ENCODE measurements at places on chromosomes 16 and 17.

DNA sequence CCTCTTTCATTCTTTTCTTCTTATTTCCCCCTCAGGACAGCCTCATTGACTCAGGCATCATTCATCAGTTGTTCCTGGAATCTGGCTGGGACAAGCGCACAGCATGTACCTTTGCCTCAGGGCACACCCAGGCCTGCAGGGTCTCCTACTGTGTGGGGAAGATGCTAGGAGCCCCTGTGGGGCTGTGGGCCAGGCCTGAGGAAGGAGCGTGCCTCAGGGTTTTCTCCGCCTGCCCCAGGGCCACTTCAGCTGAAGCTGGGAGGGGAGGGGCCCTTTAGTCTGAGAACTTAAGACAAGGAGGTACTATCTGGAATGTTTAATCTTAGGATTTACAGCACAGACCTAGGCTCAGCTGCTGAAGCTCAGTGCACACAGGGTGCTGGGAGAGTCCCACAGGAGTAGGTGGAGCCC lies 7.9 kb downstream of the ELMO3 start:
- no peak for DNase-seq

- no peak for DNase-seq
Observed at GRCh38 chr17:75111777-75112335, 2.1 kb downstream of the ARMC7 start.

GRCh38 chr17:19335951-19336631 lies 26.4 kb downstream of the B9D1 start:
- no peak for DNase-seq

GRCh38 chr16:80079072-80079471 lies 461.7 kb upstream of the DYNLRB2 start:
- DNase-seq, result no peak

GRCh38 chr17:3944485-3945388 lies 19.5 kb downstream of the ATP2A3 start:
- DNase-seq, result peak; percentile 97

DNA sequence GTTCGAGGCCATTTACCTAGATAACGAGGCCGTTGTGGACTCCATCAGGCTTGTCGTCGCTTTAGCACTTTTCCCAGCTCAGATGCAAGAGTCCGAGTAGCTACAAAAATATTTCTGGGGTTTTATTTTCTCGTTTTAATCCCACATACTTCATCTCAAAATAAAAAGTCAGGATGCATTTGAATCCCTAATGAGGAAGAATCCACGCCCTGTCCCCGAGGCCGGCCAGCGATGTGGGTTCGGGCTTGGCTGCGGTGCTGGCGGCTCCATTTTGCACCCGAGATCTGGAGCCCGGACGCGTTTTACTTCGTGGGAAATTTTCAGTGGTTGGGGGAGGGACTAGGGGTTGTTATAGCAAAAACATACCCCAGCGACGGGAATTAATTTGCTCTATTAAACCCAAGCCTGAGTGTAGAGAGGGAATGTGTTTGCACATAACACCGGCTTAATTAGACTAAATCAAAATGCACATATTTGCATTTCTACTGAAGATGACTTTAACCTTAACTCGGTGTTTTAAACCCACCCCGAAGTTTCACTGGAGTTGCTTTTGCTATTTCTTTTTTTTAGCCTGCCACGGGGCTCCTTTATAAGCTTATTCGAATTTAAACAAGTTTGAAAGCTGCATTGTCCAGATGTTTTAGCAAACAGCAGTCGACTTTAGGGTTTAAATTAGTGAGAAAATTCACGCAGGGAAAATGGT lies 4.8 kb downstream of the IRX5 start:
- no peak for DNase-seq

DNA sequence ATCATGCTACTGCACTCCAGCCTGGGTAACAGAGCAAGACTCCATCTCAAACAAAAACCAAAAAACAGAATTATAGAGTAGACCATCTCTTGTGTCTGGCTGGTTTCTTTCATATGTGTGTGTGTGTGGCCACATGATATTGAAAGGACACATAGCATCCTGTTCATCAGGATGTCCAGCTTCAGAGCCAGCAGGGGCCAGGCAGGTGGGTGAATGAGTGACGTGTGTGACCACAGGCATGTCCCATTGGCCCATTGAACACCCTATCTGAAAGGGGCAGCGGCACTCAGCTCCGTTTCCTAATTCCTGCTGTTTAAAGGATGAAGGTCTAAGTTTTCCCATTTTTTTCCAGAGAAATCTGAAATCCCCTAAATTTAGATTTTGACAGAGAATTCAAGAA lies 174.2 kb downstream of the PRKCB start:
- DNase-seq, result no peak

DNA sequence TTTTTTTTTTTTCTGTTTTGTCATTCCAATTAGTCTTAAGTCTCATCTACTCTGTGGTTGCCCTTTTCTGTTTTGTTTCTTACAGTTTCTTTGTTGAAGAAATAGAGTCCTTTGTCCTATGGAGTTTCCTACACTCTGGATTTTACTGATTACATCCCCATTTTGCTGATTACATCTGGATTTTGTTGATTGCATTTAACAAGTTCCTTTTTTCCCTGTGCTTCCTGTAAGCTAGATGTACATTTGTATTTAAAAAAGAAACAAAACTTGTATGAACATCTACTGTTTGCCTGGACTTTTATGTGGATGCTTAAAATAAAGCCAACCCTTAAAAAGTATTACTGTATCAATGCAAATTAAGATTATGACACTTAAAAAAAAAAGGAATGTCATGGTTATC lies 147.6 kb downstream of the CHD9 start:
- DNase-seq, result no peak

DNA sequence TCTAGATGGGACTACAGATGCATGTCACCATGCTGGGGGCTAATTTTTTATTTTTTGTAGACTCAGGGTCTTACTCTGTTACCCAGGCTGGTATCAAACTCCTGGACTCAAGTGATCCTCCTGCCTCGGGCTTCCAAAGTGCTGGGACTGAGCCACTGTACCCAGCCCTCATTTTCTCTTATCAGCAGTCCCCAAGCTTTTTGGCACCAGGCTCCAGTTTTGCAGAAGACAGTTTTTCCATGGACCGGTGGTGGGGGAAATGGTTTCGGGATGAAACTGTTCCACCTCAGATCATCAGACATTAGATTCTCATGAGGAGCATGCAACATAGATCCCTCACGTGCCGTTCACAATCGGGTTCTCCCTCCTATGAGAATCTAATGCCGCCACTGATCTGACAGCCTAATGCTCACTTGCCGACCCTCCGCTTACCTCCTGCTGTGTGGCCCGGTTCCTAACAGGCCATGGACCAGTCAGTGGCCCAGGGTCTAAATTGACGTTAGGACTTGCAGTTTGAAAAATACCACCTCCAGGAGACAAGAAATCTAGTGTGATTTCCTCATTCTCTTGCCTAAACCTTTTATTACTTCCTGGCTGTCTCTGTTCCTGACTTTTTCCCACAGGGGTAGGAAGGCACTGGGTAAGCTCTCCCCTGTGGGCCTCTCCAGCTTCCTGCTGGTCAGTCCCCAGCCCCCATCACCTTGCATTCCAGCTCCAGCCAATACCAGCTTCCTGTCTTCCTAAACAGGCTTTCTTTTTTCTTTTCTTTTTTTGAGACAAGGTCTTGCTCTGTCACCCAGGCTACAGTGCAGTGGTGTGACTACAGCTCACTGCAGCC lies 9.3 kb upstream of the CNP start:
- no peak for DNase-seq

DNA sequence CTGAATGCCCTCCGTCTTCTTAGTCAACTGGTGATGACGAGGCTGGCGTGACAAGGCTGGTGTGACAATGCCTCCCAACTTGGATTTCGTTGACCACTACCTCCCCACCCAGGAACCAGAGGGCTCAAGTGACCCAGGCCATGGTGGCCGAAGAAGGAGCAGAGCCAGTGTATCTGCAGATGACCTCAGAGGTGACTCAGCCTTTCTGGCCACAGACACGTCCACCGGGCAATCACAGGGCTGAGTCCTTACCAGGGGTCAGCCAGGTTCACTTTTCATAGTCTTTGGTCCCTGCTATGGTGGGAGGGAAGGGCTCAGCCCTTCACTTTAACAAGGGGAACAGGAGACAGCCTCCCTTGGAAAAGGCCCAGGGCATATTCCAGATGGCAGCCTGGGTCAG lies 116.3 kb downstream of the MAF start:
- no peak for DNase-seq

DNA sequence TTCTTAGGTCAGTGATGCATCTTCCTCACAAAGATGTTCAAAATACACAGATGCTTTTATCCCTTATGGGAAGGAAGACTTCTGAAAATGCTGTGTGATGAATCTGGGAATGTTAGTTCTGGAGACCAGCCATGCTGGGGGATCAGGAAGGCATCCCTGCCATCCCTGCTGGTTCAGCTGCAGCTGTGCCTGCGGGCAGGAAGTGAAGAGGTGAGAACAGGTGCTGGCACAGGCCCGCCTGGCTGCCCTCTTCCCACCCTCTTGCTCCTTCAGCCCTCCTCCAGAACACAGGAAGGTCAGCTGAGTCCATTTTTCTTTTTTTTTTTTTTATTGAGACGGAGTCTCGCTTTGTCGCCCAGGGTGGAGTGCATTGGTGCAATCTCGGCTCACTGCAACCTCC lies 15.2 kb downstream of the RAB11FIP3 start:
- no peak for DNase-seq

GRCh38 chr16:62676306-62676705 lies 640.1 kb upstream of the CDH8 start:
- no peak for DNase-seq

GRCh38 chr17:34241062-34241461 lies 14.0 kb upstream of the CCL2 start:
- no peak for DNase-seq

- no peak for DNase-seq
Observed at GRCh38 chr16:27746076-27746855, 196.3 kb downstream of the KATNIP start.

DNA sequence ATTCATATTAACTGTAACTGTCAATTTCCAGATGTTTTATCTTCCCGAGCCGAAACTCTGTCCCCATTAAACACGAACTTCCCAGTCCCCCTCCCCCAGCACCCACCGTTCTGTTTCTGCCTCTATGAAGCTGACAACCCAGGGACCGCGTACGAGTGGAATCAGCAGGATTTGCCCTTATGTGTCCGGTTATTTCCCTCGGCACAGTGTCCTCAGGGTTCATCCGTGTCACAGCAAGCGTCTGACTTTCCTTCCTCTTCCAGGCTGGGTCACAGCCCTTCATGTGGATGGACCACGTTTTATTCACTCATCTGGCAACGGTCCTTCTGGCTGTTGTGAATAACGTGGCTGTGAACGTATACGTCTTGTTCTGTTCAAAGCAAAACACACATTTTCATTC lies 31.3 kb downstream of the METRNL start:
- DNase-seq, result no peak

DNA sequence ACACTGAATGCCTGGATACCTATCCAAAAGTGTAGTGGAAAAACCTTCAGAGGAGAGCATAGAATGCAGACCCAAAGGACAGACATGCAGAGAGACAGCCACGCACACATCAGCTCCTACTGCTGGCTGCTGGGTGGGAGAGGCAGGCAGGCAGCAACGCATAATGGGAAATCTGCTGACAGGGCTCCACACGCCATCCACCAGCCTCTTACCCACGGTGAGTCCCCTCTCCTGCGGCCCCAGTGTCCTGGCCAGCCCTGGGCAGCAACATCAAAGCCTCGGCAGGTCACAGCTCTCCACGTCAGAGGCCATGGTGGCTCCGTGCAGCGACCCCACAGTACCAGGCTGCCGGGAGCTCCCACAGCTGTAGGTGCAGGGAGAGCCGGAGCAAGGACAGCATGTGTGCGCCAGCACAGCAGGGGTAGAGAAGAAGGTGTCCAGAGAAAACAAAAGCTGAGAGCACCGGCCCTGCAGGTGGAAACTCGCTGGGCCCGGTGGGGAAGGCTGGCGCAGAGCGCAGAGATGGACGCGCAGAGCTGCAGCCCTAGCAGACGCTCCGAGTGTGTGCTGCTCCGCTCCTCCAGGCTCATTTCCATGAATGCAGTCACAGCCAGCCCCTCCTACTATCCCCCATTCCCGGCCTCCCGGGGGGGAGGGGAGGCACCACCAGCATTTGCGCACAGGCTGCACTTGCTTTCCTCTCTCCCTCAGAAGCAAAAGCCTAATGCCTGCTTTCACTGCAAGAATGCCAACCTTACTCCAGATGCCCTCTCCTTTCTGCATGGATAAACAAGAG lies 58.9 kb downstream of the CYTH1 start:
- peak; percentile 90 for DNase-seq

GRCh38 chr17:64632194-64632593 lies 29.9 kb downstream of the SMURF2 start:
- DNase-seq, result no peak

- DNase-seq, result no peak
Observed at GRCh38 chr17:42740699-42741098, 4.1 kb downstream of the EZH1 start.

GRCh38 chr17:49258394-49258793 lies 27.8 kb upstream of the PHOSPHO1 start:
- DNase-seq, result no peak

GRCh38 chr17:13806092-13806491 lies 204.4 kb upstream of the HS3ST3A1 start:
- no peak for DNase-seq

- peak; percentile 74 for DNase-seq
Observed at GRCh38 chr16:53509906-53510703, 7.1 kb upstream of the AKTIP start.

DNA sequence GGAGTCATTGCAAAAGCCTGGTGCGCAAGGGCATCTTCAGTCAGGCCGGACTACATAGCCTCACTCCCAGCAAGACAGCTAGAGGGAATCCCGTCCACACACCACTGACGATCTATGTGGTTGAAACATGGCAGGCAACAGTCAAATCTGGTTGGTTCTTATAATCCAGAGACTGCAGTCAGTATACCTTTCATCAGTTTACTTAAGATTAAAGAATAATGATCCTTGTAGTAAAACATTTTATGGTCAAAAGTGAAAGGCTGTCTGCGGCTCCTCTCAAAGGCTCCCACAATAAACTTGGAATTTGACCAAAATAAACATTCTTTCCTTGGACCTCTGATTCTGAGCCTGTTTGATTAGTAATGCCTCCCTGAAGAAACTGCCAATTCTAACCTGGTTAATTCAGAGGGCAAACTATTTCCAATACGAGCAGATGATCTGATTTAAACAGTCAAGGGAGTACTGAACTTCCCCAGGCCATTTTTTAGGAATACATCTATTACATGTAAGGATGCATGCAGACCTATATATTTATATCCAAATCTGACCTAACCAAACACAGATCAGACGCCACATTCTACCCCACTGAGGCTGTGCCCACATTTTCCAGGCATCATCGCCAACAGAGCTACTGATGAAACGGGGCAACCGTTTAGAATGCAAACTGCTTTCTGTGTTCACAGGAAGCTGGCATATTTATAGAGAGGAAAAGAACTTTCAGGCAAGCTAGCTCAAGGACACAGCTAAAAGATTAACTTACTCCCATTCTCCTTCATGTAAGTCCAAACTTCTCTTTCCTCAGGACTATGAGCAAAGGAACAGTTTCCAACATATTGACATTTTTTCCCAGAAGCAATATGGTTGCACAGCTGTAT lies 15.3 kb upstream of the TXNDC11 start:
- no peak for DNase-seq

GRCh38 chr16:14377326-14377725 lies 252.7 kb downstream of the PARN start:
- no peak for DNase-seq

- no peak for DNase-seq
Observed at GRCh38 chr16:3823427-3823826, 57.1 kb downstream of the CREBBP start.

Data from ecto neural progenitor cell (in vitro differentiated cells).